ENCODE measurements at places on chromosomes 16 and 17.

GRCh38 chr17:37476431-37477120 is 13.1 kb upstream of the DUSP14 start:
- no peak for DNase-seq

DNA sequence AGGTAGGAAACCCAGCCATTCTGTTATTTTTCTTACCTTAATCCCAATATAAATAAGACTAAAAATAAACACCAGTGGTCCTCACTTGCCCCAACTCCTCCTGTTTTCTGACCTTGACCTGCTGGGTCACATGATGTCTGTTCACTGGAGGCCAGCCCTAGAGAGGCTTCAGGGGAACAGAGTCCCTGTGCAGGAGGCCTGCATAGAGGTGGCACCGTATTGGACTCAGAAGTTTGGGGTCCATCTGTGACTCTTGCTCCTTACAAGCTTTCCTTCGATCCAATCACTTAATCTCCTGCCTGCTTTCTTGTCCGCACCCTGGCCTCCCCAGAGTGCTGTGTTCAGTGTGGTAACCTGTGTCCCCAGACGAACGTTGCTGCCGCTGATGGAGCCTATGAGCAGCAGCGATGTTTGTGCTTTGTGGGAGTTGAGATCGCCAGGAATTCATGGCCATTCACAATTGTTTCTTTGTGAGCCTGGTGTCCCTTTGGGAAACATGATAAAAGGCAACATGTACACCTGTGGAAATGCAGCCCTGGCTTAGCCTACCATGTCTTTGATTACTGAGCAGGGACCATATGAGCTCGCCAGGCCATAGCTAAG is 4.7 kb downstream of the IGSF6 start:
- DNase-seq, result no peak

DNA sequence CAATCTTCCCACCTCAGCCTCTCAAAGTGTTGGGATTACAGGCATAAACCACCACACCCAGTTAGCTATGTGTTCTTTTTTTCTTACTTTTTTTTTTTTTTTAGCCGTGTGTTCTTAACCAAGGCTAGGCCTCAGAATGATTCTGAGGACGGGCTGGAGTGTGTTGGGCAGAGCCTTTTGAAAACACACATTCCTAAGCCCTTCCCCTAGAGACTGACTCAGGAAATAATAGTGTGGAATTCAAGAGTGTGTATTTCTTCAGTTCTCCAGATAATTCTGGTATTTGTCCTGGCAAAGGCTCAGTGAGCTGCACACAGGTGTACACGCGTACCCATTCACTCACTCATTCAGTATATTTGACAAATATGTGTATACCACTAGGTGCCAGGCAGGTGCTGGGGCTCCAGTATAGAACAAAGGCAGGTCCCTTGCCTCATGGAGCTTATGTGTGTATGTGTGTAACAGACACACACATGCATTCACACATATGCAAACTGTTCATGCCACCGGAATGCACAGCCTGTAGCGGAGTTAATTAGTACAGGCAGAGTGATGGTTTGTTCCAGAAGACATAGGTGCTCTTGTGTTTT is 19.4 kb upstream of the NFATC3 start:
- no peak for DNase-seq

DNA sequence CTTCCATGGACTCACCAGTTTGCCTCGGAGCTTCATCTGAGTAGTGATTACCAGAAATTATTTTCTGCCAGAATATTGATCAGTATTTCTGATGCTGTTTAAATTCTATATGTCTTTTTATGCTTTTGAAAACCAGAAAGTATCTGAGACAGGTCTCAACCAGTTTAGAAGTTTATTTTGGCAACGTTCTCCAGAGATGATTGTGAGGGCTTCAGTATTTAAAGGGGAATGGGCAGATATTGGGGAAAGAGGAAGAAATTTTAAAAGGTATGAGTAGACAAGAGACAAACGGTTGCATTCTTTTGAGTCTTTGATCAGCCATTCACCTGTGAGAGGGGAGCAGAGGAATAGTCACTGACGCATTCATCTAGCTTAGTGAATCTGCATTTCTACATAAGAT is 44.4 kb upstream of the ABCC11 start:
- DNase-seq, result no peak

DNA sequence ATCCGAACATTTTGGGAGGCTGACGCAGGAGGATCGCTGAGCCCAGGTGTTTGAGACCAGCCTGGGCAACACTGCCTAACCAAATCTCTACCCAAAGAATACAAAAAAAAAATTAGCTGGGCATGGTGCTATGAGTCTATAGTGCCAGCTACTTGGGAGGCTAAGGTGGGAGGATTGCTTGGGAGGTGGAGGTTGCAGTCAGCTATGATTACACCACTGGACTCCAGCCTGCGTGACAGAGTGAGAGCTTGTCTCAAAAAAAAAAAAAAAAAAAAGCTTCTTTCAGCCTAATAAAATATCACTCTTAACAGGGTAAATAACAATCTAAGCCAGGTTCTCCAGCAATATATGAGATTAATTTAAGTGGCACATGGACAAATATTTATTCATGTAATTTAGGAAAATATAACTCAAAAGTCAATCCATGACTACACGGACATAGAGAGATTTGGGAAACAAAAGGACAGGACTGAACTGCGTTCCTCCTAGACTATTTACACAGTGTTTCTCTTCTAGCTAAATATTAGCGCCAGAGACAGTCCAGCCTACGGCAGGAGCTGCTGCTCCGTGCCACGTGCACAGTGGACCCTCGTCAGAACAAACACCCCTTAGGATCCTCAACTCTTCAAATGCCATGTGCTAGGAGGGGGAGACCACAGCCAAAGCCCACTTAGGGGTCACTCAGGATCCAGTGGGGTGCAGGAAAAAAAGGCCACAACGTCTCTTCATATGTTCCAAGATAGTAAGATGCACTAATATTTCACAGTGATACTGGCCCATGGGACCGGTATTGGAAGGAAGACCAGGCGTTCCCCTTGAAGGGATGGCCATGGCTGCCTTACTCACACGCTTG is 8.7 kb downstream of the USP36 start:
- DNase-seq, result no peak

DNA sequence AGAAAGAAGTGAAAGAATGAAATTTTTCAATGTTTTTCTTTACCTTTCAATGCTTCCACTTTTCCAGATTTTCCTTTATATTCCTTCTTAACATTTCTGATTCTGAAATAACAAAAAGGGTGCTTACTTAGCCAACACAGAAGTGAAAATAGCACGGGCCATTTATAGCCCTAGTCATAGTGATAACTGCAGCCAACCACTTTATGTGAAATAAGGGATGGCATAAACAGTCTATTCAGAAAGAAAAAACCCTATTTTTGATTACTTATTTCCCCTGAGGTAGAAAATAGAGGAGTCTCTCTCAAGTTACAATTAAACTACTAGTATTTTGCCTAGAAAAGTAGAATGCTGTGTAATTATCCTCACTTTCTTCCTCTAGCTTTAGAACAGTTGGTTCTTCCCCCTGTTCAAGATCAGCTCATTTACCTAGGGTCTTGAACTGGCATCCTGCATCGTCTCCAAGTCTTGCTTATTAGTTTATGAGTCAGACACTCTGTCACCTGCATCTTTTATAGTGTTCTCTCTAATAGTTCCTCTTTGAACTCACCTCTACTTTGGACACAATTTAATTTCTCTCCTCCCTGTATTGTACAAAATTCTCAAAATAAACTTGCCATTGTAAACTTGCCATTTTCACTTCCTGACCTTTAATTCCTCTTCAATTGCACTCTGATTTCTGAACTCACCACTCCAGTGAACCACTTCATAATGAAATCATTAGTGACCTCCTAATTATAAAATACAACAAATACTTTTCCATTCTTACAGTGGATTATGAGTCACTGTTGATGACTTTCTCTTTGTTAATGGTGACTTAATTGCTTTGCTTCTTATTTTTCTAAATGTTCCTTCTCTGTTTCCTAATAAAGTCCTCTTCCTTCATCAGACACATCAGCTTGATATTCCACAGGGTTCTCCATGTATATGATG is 23.6 kb downstream of the ABCA6 start:
- no peak for DNase-seq

DNA sequence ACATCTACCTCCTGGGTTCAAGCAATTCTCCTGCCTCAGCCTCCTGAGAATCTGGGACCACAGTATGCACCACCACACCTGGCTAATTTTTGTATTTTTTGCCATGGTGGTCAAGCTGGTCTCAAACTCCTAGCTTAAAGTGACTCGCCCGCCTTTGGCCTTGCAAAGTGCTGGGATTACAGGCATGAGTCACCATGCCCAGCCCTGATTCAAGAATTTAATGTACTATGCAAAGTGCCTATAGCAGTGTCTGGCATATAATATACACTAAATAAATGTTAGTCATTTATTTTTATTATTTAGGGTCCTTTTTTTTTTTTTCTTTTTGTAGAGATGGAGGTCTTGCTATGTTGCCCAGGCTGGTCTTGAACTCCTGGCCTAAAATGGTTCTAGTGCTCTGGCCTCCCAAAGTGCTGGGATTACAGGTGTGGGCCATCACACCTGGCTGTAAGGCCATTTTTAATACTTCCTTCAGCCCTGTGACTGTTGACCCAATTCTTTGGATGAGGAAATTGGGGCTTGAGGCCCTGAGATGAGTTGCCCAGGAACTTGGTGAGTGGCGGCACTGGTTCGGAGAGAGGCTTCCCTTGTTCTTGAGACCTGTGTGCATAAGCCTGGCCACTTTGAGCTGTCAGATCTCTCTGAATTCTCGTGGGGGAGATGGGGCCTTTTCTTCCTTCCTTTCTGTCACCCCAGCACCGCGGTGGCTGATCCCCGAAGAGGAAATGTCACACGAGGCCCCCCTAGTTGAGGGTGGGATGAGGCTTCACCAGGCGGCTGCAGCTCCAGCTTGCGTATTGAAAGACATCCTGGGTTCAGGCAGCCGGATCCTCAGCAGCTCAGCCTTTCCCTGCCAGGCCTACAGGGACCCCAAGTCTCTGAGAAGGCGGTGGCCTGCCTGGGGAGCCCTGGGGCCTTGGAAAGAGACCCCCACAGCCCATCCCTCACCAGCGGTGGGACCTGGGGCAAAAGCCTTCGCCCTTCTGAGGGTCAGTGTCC is 38.7 kb downstream of the LAT start:
- DNase-seq, result no peak
